M059J (cell line): ENCODE measurements at places on chromosomes 12 and 14. TPM values are rescaled to one million over a fixed set of nuclear protein-coding genes. Genes with fewer than 3 reads are reported as not detected.

DNA sequence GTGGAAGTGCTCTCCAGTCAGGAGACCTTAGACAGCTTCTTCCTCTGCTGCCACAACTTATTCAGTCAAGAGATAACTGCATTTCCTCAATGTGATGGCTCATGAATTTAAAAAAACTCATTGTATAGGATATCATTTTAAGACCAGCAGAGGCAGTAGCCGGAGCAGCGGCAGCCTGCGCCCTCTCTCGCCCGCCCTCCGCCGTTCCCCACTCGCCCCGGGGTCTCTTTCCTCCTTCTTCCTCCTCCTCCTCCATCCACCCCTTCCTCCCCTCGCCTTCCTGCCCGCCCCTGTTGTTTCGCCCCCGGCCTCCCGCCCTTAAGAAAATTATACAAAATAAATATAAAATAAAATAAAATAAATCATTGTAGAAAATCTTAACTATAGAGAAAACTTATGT lies 687.6 kb downstream of the FLRT2 start:
- no peak for DNase-seq

The EGLN3 gene
- total RNA-seq: 22.2 and 30.1 TPM in 2 replicates

DNA sequence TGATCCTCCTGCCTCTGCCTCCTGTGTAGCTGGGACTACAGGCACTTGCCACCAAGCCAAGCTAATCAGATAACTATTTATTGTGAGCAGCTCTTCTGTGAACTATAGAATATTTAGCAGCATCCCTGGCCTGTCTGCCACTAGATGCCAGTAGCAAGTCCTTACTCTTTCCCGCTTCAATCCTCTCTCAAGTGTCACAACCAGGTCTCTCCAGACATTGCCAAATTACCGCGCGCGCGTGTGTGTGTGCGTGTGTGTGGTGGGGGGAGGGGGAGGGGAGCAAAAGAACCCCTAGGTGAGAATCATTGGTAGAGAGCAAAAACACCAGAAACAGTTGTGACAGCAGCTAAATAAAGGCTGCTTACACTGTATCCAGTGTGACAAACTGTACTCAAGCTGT lies 49.9 kb downstream of the PPP2R5E start:
- peak; percentile 32 for DNase-seq

The SELPLG gene
- 0.42 and 0.79 TPM in 2 replicates for total RNA-seq

The C1QL4 gene
- total RNA-seq: 0.39 TPM in 1 of 2 replicates, not detected in the other

DNA sequence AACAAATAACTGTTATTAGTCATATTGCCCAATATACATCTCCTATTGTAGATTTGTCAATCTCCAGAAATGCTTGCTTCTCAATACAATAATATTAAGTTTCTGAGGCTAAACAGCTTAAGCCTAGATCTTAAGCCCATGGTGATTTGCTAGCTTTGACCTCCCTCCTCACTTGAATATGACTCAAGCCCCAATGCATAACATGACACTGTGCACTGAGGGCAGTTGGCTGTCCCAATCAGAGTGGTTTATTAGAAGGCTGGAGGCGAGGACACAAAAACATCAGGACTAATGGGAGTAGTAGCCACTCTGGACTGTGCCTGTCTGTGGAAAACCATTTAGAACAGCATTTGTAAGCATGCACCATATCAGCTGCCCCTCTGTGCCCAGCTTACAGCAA lies 81.1 kb upstream of the GTF2A1 start:
- DNase-seq: no peak

The TAS2R13 gene
- not detected in 2 replicates for total RNA-seq

The PRIMA1 gene
- total RNA-seq: not detected in 2 replicates

GRCh38 chr14:88999137-88999536 lies 174.7 kb downstream of the TTC8 start:
- no peak for DNase-seq

GRCh38 chr14:88695870-88696269 lies 96.9 kb downstream of the EML5 start:
- DNase-seq: peak; percentile 49

GRCh38 chr14:96011607-96012006 lies 27.6 kb upstream of the C14orf132 start:
- no peak for DNase-seq

The PLEKHG7 gene
- not detected in 2 replicates for total RNA-seq

- DNase-seq: peak; percentile 94
Measured at GRCh38 chr14:50023671-50024490, 92.5 kb downstream of the VCPKMT start.

The FOXG1 gene
- 10.6 and 16.7 TPM in 2 replicates for total RNA-seq

DNA sequence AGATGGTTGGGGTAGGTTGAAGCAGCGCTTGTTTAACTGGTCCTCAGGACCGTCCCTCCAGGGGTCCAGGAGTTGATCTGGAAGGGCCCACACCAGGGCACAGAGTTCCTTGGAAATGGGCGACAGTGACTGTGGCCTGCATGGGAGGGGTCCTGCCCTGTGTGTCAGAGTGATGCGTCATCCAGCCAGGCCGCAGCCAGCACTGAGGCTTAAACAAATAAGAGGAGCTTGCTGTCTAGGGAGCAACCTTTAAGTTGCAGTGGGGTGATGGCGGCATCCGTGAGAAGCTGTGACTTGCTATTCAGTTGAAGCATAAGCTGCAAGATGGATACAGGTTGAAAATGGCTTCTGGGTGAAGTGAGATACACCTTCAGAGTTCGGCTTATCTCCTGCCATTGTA lies 20.2 kb downstream of the DCAF4 start:
- DNase-seq: peak; percentile 47
